ENCODE measurements at places on chromosomes 13 and 19.

GRCh38 chr19:1389033-1389940 is 5.6 kb downstream of the NDUFS7 start:
- no peak for DNase-seq

GRCh38 chr13:25847145-25847544 is 204.7 kb downstream of the SHISA2 start:
- no peak for DNase-seq

- no peak for DNase-seq
Observed at GRCh38 chr13:113408562-113408961, 44.6 kb upstream of the GRTP1 start.

- DNase-seq, result no peak
Observed at GRCh38 chr19:19274716-19275565, 1.8 kb upstream of the TM6SF2 start.

GRCh38 chr13:50326811-50327210 is 311.6 kb downstream of the KCNRG start:
- no peak for DNase-seq

DNA sequence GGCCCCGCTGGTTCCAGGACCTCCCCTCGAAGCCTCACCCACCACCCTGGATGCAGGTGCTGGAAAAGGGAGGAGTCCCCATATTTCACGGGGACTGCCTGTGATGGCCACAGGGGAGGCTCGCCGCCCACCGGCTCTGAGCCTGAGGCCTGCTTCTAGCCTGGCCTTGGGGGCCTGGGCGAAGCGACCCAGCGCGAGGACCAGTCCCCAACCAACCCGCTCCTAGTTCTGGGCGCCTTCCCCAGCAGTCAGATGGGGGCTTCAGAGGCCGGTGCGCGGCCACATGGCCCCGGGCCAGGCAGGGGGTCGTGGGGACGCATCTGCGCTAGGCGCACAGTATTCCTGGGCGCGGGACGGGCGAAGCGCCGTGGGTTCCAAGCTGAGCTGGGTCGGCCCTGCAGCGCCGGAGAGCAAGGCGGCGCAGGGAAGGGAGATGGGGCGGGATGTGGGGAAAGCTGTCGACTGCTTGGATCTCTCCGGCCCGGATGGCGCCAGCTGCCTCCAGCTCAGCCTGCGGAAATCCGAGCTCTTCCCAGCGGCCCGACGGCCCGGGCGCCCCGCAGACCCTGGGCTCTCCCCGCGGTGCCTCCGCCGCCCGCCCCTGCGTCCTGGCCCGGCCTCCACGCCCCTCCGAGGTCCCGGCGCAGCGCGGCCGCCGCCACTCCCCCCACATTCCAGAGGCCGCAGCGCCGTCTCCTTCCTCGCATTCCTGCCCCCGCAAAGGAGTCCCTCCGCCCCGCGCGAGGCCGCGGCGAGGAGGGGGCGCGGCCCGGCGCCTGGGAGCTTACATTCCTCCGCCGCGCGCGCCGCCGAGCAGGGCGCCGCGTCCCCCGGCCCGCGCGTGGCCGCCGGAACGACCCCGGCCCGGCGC is at the start of gene WTIP:
Gene WTIP (plus strand): TSS at position 788 of the 871 bp plus-strand sequence. CDS start 217 bp downstream, outside the sequence.
- no peak for DNase-seq

DNA sequence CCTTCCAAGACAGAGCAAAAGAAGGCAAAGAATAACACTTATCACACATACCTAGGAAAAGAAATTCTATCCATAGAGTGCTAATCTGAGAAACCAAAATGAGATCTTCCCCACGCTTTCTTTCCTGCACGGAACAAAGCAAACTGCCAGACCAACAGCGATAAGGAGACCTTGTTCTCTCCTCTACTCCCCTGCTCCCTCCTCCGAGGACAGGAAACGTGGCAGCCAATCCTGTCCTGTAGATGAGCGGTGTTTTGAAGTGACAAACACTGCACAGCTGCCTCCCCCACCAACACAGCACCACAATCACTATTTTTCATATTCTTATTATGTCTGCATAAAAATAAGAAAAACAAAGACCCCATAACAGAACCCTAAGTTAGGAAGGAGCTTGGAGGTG is 113.9 kb upstream of the IRS2 start:
- DNase-seq, result no peak

- no peak for DNase-seq
Observed at GRCh38 chr19:14450876-14451275, 17.8 kb downstream of the PKN1 start.

- DNase-seq, result no peak
Observed at GRCh38 chr19:41535029-41535622, 40.8 kb upstream of the CEACAM21 start.

GRCh38 chr13:83536941-83537340 is 345.3 kb downstream of the SLITRK1 start:
- no peak for DNase-seq

DNA sequence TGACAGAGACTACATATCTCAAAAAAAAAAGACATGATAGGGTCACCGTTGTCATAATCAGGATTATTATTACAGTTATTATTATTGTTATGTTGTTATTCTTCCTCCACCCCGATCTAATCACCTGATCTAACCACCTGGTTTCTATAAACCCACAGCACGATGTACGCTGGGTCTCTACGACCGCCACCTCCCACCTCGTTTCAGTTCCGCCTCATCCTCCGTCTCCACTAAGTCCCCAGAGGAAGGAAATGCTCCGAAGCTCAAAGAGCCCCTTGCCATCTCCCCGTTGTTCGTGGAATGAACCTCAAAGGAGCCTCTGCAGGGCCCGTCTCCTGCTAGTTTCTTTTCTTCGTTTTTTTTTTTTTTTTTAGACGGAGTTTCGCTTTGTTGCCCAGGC is 15.9 kb upstream of the MEIS3 start:
- no peak for DNase-seq

- no peak for DNase-seq
Observed at GRCh38 chr13:111241862-111242261, 78.6 kb upstream of the TEX29 start.

DNA sequence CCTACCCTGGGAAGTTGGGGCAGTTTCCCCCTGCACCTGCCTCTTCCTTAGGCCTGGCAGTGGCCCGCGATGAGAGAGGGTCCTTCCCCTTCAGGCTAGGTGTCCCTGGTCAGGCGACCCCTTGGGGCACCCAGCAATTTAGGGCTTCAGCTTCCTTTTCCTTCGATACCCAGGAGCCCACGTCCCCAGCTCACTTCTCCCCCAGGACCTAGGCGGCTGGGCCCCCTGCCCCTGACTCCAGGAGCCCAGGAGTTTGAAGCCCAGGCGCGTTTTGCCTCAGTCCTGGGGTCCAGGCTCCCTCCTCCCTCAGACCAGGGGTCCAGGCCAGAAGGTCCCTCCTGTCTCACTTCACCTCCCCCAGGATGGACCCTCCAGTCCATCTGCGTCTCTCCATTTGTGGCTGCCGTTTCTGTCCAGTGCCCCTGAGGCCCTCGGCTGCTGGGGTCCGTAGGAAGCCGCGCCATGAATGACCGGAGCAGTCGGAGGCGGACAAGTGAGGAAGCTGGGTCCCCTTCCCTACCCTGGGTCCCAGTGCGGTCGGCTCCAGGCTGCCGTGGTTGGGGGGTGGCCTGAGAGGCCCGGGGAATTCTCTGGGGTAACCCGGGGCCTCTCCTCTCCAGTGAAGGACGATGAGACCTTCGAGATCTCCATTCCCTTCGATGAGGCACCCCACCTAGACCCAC is 714 bp downstream of the CCDC106 start:
- DNase-seq, result no peak

DNA sequence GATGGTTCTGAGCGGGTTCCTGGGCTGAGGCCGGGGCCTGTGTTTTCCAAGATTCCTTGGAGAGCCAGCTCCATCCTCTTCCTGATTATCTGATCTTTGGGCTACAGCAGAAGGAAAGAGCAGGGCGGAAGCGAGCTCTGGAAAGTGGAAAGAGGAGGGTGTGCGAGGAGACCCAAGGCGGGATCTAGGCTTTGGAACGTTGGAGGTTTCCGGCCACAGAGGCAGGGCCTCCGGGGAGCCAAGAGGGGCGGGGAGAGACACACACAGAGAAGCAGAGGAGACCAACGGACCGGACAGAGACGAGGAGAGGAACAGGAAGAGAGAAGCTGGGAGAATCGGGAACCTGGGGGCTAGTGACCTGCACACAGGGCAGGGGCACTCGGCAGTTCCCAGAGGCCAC is at the start of gene CLEC11A:
Gene CLEC11A (plus strand): TSS at position 296 of the 400 bp plus-strand sequence. CDS start 162 bp downstream, outside the sequence.
- no peak for DNase-seq

DNA sequence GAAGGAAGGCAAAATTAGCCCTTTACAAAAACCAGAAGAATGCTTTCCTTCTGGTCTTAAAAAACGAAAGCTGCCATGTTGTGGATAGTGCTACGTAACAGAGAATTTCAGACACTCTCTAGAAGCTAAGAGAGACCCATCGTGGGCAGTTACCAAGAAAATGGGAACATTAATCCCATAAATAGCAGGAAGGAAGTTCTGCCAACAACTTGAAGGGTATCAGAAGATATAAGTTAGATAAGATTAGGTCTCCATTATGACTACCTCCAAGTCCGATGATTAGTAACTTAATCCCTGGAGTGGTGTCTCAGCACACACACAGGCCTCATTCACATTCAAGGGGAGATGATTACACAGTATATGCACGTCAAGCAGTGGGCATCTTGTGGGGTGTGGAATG is 115.7 kb upstream of the TRPC4 start:
- DNase-seq, result no peak

DNA sequence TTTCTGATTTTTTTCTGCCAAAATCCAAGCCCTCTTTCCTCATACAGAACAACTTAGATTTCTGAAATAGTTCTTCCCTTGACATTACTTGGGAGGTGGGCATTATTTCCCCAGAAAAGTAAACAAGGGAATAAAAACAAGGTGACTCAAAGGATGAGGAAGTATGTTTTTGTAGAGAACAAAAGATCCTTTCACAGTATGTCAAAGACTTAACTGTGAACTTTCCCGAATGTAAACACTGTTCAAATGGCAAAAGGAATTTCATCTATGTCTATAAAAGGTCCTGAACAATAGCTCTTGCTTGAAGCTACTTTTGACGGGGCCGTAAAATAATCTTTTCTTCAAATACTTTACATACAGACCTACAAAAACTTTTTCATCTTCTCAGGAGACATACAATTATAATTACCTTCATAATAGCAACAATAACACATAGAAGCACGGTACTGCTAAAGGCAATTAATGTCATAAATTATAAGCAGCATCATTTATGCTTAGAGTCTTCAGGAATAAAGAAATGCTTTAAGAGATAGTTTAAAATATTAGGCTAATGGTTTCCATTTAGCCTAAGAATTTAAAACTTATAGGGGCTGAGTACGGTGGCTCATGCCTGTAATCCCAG is 191.1 kb downstream of the RGCC start:
- no peak for DNase-seq

- DNase-seq, result no peak
Observed at GRCh38 chr13:74193391-74193790, 59.2 kb upstream of the KLF12 start.

Measured in NCI-H1092 (cell line).